EH (cell line): ENCODE measurements at places on chromosomes 1 and 21.
A peak's percentile ranks its signal among the peaks of the same experiment; 100 is the strongest.

DNA sequence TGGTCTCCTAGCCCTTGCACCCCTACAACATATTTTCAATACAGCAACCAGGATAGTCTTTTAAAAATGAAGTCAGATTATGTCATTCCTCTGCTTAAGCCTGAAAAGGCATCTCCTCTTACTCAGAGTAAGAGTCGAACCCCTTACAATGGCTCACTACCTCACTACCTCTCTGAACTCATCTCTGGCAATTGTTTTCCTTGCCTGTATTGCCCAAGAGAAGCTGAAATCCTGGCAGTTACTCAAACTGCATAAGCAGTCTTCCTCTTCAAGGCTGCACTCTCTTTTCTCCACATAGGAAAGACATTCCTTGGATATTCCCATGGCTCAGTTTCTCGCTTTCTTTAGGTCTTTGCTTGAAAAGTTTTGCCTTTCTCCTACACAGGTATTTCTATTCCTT, 22.7 kb downstream of the CLDN8 start:
- DNase-seq: no peak

DNA sequence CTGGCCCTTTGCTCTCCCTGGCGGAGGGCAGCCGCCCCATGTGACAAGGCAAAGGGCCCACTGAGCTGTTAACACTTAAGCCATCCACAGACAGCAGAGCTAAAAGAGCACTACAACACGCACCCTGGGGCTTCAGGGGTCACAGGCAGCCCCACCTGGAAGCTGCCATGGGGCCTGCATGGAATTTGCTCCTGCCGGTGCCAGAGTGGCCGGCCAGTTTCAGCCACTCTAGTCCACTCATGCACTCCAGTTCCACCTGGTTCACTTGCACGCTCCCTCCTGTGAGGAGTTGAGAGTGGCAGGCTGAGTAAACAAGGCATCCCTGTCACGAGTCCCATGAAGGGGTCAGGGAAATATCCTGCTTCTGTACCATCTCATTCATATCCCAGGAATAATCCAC, 55.3 kb downstream of the RIMS3 start:
- DNase-seq: no peak

DNA sequence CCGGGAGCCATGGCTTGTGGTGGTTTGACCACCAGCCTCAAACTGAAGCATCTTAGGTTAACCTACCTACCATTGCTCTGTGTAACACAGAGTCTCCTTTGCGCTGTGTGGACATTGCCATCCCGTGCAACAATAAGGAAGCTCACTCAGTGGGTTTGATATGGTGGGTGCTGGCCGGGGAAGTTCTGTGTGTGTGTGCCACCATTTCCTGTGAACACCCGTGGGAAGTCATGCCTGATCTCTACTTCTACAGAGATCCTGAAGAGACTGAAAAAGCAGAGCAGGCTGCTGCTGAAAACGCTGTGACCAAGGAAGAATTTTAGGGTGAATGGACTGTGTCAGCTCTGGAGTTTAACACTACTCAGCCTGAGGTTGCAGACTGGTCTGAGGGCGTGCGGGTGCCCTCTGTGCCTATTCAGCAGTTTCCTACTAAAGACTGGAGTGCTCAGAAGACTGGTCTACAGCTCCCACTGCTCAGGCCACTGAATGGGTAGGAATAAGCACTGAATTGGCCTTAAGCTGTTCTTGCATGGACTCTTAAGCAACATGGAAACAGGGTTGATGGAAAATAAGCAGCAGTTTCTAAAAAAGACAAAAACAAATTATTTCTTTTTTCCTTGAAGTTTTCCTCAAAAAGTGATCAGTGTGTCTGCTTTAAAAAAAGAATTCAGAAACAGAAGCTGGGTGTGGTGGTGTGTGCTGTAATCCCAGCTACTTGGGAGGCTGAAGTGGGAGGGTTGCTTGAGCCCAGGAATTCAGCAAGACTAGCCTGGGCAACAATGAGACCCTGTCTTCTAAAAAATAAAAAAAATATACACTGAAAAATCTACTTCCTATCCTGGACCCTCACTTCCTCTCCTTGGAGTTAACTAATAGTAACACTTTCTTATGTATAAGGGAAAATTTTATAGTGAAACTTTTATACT, 14.6 kb downstream of the CEP350 start:
- DNase-seq: no peak

GRCh38 chr1:109664671-109665070, 3.2 kb upstream of the GSTM2 start:
- no peak for DNase-seq

GRCh38 chr1:227544067-227545050, 19.0 kb upstream of the ZNF678 start:
- DNase-seq: no peak

DNA sequence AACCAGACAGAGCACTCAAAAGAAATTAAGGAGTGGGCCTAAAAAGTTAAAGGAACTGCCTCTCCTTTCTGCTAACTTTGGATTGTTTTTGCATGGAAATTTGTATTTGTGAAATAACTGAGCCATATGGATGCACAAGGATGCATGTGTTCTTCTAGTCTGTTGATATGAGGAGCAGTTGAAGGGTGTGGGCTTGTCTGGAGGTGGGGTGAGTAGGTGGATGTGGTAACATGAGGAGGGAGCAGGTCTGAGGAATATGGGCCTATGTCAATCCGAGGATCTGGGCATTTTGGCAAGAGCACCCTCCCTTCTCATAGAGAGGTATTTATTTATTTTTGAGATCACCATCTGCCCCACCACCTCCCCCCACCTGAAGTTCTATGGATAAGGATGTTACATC, 13.4 kb downstream of the CACNA1E start:
- no peak for DNase-seq

DNA sequence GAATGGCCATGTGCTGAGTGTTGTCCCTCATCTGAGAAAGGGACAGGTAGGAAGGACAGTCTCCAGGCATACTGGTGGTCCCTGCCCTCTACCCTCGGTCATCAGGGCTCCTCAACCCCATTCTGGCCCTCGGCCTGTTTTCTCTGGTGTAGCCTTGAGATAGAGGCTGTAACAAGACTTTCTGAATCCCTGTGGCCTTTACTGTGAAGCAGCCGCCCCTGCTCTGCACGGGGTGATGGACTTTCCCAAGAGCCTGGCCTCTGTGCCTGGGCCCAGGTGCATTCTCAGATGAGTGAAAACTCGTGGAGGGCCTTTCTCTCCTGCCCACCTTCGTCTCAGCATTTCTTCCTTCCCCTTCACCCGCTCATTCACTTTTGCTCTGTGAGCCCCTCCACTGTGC, 3.0 kb upstream of the CASQ1 start:
- DNase-seq: no peak

- peak; percentile 42 for DNase-seq
Observed at GRCh38 chr1:1024771-1025699, 5.1 kb downstream of the AGRN start.

- DNase-seq: no peak
Observed at GRCh38 chr1:209457401-209458125, 126.0 kb upstream of the CAMK1G start.

GRCh38 chr1:98949621-98950020, 55.0 kb downstream of the PLPPR5 start:
- DNase-seq: no peak

- no peak for DNase-seq
Observed at GRCh38 chr1:235809688-235810397, 56.9 kb downstream of the LYST start.

DNA sequence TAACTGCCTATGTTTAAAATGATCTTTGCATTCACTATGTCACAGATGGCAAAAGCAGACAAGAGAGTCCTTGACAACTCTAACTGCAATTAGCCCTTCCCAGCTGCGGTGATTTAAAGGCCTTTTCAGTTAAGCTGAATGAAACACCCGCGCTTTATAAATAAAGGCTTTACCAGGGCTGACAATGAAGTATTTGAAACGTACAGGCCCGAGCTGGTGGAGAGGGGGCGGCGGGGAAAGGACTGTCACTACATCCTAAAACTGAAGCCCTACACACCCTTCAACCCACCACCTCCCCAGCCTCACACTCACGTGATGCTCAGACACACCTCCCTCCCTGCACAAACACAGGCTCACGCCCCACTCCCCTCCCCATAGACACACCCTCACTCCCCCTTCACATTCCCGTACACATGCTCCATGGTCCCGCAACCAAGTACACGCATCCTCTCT, 45.5 kb downstream of the GRIK3 start:
- no peak for DNase-seq

DNA sequence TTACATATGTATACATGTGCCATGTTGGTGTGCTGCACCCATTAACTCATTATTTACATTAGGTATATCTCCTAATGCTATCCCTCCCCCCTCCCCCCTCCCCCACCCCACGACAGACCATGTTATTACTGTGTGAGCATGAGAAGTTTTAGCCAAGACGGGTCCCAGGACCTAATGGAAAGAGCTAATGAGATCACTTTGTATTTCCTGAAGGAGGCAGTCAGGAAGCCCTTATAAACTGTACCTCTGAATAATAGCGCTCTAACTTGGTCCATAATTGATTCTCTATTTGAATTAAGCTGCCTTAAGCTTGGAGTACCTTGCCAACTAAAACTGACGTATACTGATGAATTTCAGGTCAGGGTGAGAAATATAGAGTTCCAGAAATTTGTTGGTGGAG, 4.1 kb upstream of the NEGR1 start:
- DNase-seq: peak; percentile 10

DNA sequence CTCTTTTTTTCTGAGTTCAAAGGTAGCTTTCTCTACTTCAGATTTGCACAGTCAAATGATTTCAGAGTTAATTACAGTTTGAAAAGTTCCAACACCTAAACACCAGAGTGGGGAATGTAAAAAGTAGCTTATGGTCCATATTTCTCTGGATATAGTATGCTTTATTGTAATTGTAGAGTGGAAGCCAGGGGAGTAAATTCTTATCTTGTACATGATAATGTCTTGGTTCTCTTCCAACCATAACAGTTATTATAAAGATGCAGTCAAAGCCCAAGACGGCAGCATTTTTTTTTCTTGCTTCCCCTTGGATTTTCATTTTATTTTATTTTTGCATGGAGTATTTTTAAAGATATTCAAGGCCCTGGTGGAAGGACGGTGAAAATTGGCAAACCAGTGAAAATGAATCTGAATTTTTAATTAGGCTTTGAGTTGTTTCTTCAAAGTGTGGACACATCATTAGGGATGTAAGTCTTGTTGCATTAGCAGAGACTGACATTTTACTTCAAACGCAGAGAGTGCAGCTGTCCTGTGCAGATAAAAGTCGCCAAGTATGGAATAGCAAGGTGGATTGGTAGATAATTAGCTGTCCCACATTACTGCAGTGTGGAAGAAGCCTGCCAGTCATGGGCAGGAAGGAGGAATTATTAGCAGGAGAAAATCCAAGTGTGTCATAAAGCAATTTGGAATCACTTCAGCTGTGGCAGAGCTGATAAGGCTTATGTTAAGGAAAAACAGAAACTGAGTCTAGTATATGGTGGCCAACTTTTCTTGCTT, 11.3 kb downstream of the CACHD1 start:
- no peak for DNase-seq

DNA sequence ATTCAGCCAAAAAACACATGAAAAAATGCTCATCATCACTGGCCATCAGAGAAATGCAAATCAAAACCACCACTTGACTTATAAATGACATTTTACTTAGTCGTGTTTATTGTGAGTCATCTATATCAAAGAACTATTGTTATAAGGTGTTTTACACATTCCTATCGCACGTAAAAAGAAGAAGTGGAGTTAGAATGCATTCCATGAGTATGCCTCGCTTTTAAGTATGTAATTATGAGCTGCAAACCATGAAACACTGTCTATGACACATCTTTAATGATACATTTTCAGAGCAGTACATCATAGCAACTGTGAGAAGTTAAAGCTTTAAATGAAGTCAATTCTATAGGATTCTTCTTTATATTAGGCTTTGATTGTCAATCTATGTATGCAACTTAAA, 614.3 kb upstream of the ADAMTS5 start:
- peak; percentile 54 for DNase-seq

DNA sequence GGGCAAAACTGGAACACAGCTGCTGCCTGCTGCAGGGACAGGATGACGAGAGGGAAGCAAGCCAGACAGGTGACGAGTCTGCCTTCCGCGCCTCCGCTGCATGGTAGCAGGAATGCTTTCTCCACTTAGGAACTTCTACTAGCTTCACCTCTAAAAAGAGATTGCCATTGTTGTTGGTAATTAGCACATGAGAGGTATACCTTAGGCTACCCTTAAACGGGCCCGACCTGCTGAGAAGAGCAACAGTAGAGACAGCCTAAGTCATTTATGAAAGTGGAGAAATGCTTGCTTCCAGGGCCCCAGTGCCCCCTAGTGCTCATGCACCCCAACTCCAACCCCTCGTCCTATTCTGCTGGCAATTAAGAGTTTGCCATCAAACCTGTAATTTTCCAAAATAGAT, 96.9 kb upstream of the AKT3 start:
- peak; percentile 41 for DNase-seq

- peak; percentile 63 for DNase-seq
Observed at GRCh38 chr1:173134029-173134428, 73.1 kb downstream of the TNFSF4 start.
